Germinal center (tissue), 1 donor: ENCODE measurements at places on chromosomes 5 and 9.

- no peak for DNase-seq
Measured at GRCh38 chr9:90559075-90560073, 83.2 kb downstream of the DIRAS2 start.

- no peak for DNase-seq
Measured at GRCh38 chr9:91905991-91906469, 44.0 kb downstream of the ROR2 start.

DNA sequence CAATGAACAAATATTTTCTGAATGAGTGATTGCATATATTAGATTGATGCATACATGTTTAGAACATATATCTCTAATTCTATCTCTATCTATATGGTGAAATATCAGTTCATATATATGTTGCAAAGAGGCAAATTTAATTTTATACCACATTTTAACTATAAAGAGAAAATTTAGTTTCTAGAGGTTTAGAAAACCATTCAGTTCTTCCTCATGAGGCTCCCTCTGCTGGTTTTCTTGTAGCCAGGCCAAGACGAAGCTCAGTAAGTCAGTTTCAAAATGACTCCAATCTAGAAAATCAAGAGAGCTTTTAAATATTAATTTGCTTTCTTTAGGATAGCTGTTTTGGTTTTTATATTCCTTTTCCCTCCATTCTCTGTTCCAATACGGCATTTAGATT is 312.1 kb downstream of the TMEM232 start:
- no peak for DNase-seq

- DNase-seq: no peak
Measured at GRCh38 chr5:126778675-126779403, 1.9 kb downstream of the LMNB1 start.

GRCh38 chr5:156188016-156188415 is 138.9 kb upstream of the SGCD start:
- DNase-seq: no peak

DNA sequence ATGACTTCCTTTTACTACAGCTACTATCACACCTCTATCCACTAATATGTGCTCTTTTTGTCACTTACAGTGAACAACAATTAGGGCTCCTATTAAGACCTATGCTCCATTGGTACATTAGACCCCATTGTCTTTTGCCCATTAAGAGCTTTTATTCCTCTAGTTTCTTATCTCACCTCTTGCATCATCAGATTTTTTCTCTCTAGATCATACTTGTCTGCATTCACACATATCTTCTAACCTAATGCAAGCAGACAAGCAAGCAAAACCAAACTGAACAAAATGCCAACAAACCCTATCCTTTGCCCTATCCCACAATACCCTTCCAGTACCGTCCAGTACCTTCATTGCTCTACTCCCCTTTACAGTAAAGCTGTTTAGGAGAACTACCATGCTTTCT is 10.1 kb upstream of the RBM27 start:
- no peak for DNase-seq

GRCh38 chr5:98341038-98342032 is 432.1 kb upstream of the RGMB start:
- DNase-seq: no peak

- DNase-seq: peak; percentile 14
Measured at GRCh38 chr5:91313757-91314673, 69.1 kb downstream of the ARRDC3 start.

GRCh38 chr5:73446631-73447529 is 1.7 kb downstream of the FOXD1 start:
- peak; percentile 15 for DNase-seq

- DNase-seq: no peak
Measured at GRCh38 chr5:87020099-87020934, 247.4 kb upstream of the RASA1 start.

- no peak for DNase-seq
Measured at GRCh38 chr5:5348135-5348534, 74.3 kb upstream of the ICE1 start.

- DNase-seq: peak; percentile 16
Measured at GRCh38 chr9:78296201-78296892, 578 bp upstream of the PSAT1 start.

GRCh38 chr9:92737216-92737606 is 27.4 kb downstream of the BICD2 start:
- no peak for DNase-seq

GRCh38 chr5:143222287-143223231 is 180.9 kb downstream of the NR3C1 start:
- peak; percentile 81 for DNase-seq

DNA sequence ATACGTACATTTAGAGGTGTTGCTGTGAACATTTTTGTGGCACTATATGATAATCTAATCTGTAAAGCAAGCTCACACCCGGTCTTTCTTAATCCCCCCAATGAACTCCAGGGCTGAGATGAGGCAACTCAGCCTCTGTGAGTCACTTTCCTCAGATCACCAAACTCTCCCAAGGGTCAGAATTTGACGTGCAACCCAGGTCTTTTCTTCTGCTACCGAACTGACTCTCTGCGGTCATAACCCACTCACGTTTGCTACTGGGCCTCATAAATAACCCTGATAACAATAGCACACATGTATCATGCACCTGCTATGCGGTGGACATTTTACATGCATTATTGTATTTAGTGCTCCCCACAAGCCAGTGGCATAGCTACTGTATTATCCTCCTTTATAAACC is 153.1 kb downstream of the DROSHA start:
- DNase-seq: no peak

DNA sequence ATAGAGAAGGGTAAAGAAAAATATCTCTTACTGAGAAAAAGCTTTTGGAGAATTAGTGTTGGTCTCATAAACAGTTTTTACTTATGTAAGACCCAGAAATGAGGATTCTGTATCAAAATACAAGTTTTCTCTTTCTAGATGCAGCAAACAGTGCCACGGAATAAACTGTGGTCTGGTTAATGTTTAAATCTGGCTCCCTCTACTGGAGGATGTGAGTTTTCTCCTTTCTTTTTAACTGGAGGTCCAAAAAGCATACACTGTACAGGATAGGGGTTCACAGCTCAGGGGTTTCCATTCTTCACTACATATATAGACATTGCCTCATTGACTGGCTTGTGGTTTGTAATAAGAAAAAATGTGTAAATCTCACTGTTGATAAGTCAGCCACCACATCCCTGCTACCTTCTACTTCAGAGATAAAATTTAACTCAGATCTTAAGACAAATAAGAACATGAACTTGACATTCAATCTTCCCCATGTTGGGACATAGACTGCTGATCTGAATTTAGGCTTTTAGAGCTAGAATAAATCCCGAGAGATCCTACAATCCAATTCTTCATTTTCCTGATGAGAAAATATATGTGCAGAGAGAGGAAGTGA is 98.9 kb downstream of the CFAP95 start:
- peak; percentile 23 for DNase-seq

DNA sequence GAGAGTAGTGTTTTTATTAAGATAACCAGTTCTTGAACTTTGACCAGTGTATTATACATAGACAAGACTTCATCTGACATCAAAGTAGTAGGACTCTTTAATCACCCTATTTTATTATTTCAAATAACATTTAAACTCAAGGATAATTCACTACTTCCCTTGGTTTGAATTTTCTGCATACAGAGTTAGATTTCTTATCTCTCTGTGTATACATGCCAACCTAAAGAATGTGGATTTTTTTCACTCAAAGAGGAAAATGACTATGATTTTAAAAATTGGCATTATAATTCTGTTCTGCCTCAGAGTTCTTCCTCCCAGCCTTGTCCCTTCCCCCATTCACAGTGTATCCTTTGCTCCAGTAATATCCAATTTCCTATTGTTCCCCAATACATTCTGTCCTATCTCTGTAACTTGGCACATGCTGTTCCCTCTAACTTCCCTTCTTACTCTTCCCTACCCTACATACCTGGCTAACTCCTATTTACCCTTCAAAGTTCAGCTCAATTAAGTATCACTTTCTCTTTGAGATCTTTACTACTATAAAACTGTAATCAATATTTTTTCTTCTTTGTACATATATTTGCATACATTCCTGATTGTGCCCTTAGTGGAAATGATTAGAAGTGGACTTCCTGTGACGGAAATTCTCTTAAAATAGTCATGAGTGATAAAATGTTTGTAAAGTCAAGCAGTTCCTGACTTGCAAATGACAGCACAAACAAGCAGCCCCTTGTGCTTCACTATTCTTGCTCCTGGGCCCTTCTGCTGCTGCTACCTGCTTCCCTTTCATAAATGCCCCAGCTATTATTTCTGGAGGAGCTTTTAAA is 38.1 kb upstream of the DENND4C start:
- no peak for DNase-seq

DNA sequence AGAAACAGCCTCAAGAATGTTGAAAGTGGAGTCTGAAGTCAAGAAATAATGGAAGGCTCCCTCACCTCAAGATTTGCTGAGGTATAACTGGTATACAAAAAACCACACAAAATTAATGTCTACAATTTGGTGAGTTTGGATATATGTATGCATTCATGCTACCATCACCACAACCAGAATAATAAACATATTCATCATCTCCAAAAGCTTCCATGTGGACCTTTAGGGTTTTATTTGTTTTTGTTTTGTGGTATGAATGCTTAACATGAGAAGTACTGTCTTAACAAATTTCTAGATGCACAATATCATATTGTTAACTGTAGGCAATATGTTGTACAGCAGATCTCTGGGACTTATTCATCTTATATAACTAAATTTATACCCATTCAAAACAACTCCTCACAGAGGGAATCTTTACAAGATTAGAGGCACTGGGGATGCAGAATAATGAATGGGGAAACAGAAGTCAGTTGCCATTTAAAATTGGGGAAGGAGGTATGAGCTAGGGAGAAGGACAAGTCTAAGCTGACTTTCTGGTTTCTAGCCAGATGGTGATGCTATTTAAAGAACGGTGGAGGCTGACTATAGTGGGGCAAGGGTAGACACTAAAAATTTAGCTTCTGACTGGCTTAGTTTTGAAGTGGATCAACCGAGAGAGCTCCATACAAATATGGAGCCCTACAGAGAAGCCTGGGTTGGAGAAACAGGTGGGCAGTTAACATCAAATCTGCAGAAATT is 213.9 kb downstream of the BNC2 start:
- no peak for DNase-seq

DNA sequence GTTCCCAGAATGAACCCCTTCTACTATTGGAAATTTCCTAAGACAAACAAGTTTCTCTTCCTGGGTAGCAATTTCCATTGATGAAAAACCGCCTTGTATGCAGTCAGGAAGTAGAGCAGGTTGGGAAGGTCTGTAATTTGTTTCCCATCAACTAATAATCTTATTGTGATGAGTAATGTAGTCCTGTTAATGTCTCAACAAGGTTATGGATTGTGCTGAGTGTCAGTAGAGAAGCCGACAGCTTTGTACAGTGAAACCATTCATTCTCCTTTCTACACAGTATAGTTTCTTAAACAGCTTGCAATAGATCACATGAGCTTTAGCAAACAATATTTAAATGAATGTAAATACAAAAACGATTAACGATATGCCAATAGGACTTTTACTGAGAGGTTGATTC is 355.4 kb upstream of the WWC1 start:
- no peak for DNase-seq

DNA sequence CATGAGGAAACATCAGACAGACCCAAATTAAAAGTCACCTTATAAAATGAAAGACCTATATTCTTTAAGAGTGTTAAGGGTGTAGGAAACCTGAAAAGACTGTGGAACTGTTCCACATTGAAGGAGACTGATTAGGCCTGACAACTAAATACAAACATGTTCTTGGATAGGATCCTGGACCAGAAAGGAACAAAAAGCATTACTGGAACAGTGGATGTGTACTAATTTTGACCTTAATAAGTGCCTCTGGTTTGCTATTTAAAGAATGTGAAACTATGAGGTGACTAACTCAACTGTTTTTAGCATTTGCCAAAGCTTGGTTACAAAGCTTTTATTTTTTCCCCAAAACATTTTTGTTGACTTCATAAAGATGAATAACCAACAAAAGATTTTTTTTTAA is 340.6 kb downstream of the CAAP1 start:
- DNase-seq: no peak

DNA sequence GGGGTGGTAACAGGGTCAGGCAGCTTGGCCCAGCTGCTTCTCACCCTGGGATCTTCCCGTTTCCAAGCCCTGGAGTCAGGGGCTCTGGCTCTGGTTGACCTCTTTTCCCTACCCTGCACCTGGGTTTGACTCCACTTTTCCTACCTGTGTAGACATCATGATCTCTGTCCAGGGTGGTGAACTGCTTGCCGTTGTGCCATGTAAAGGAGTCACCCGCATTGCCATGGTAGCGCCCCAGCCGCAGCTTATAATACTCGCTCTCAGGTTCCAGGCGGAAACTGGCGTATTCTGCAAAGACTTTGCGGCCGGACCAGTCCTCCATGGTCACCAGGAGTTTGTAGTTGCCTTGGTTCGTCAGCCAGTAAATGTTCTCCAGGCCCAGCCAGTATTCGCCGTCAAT is 30.9 kb downstream of the ANGPTL2 start:
- DNase-seq: no peak

DNA sequence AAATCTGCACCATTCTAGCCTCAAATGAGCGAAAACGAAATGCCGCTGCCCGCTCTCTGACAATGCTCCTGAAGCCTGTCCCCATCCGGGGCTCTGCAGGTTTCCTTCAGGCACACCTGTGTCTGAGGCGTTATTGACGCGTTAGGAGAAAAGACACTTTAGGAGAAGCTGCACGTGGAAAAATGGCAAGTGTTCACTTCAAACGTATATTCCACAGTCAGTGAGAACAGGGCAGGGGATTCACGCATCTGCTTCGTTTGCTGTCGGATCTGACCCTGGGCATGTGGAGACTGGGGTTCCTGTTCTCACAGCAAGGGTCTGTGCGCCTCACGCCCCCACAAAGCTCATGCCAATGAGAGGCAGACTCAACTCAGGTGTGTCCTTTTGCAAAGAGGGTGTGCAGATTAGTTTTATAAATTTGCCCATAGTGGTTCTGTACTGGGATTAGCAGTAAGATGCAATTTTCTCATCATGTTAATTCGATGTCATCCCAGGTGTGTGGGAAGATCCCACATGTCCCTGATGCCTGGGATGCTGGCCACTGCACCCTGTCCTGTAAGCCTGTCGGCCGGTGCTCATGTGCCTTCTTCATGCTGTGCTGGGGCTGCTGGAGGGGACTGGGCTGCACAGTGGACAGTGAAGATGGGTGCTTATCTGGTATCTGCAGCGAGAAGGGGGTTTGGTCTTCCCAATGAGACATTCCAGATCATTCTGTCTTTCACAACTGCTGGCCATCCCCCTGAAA is 11.2 kb upstream of the TBC1D9B start:
- no peak for DNase-seq
